ENCODE measurements at places on chromosomes 4 and X.
A peak's percentile ranks its signal among the peaks of the same experiment; 100 is the strongest.

DNA sequence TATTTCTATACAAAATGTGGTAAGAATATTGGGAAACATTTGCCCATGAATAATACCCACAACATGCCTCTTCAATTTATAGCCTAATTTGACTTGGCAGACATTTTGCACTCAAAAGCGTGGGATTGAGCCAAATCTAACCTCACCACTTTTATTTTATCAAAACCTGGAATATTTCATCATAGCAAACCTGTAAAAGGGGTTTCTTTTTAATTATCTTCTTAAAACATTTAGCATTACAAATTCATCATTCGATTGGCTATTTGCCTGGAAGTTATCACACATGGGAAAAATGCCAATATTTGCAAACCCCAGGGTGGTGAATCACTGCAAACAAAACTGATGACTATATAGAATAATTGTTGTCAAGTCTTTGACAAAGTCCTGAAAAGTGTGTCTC, 56.2 kb downstream of the VCX3B start:
- DNase-seq: no peak

DNA sequence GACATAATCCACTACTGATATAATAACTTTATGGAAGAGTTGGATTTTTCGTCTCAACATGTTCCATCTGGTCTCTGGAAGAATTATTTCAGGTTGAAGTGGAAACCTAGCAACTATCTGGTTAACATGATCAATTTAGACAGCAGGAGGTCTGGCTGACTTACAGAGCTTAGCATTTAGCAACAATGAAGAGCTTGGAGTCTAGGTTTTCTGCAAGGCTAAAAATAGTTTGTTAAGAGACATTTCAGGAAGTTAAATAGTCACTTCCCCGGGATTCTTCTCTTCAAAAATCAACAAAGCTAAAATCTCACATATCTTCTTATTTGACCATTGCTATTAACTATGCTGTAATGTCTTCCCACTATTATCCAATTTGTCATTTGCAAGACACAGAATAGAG, 418.6 kb upstream of the DIPK2B start:
- no peak for DNase-seq

GRCh38 chr4:186131935-186132334, 27.4 kb downstream of the FAM149A start:
- no peak for DNase-seq

DNA sequence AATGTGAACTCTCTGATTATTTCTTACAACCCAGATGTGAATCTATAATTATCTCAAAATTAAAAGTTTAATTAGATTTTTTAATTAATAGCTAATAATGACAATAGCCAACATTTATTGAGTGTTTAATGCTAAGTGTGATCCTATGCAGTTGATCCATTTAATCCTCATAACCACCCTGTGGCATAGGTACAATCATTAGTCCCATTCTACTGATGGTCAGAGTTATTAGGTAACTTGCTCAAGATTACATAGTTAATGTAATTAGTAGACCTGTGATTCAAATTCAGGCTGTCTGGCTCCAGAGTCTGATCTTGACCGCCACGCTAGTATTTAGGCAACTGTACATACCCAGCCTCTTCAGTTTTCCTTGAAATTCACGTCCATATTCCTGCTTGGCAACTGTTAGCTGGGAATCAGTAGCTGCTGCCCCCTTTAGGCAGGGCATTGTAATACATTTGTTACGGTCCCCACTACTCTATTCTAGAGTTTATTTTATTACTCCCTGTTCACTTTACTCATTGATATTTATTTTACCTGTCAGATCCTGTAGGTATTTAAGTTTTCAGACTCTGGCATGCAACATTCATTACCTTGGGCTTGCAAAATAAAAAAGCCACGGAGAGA, 20.6 kb upstream of the TEC start:
- DNase-seq: no peak

- DNase-seq: no peak
Measured at GRCh38 chr4:181249031-181249430, 994.2 kb upstream of the TENM3 start.

DNA sequence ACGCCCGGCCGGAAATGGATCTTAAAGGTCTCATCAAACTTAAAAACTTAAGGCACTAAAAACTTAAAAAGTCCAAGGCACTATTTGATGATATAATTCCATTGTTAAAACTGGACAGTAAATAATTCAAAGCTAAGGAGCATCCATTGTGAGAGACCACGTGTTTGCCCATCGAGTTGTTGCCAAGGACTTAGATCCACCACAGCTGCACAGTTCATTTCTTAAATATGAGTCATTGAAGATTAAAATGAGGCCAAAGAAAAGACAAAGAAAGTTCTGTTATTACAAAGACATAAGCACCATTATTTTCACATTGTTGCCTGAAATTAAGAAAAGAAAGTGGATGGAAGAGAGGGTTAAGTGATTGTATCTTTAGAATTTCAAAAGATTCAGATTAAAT, 411.5 kb upstream of the FTHL17 start:
- DNase-seq: no peak

GRCh38 chr4:138003248-138003647, 238.9 kb downstream of the SLC7A11 start:
- DNase-seq: no peak

GRCh38 chrX:77628294-77629025, 157.6 kb downstream of the ATRX start:
- DNase-seq: no peak

GRCh38 chr4:123893011-123893981, 496.7 kb downstream of the SPRY1 start:
- DNase-seq: no peak

- no peak for DNase-seq
Measured at GRCh38 chr4:1405254-1405635, 997 bp downstream of the NKX1-1 start.

GRCh38 chrX:110408949-110409588, 50.4 kb downstream of the RTL9 start:
- no peak for DNase-seq

GRCh38 chr4:152283801-152284470, 252.0 kb downstream of the FBXW7 start:
- no peak for DNase-seq

DNA sequence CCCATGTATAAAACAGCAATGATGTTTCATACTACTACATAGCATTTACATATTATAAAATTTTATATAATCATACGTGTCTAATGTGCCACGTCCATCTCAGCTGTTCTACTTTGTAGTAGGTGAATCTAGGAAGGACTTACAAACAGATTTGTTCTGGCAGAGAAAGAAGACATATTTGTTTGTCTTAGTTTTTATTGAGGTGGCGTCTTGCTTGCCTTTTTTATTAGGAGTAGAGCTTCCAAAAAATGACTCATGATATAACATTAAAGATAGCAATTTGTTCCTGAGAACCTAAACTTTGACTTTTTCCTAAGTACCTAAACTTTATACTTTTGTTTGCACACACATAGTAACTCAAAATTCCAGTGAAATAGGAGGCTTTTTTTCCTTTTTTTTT, 64.6 kb downstream of the CLDN22 start:
- no peak for DNase-seq

GRCh38 chr4:54945838-54946237, 179.6 kb downstream of the KDR start:
- DNase-seq: no peak

DNA sequence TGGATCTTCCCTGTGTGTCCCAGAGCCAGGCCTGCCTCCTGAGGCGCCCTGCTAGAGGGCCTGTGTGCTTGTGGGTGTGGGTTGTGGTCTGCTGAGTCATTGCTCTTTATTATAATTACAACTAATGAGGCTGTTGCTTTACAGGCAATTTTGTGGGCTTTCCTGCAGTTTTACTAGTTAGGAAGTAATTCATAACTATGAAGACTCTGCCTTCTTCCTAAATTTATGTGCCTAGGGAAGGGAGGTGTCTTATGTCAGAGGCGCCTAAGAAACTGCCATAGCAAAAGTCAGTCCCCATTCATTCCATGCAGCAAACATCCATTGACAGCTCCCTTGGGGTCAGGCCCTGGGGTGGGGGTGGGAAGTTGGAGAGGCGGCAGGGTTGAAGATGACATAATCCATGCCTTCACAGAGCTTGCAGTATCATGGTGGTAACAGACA, 359.2 kb downstream of the IDS start:
- no peak for DNase-seq

DNA sequence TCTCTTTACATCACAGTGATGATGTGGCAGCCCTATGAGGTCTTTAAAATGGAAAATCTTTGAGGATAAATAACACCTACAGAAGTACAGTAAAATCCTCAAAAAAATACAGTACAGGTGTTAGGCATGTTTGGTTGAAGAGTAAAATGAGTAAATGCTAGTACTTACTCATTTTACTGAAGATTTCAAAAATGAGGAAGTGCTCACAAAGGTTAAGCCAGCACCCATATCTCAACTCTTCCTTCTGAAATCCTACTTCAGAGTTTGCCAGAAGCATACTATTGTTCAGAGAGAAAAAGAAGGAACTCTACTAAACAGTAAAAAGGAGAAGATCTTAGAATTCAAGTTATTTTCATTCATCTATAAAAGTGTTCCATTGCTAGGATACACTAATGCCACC, 130.9 kb downstream of the CBR4 start:
- DNase-seq: no peak

GRCh38 chr4:117357437-117357836, 272.1 kb upstream of the TRAM1L1 start:
- DNase-seq: no peak

- no peak for DNase-seq
Measured at GRCh38 chr4:78748381-78748780, 27.8 kb upstream of the BMP2K start.

DNA sequence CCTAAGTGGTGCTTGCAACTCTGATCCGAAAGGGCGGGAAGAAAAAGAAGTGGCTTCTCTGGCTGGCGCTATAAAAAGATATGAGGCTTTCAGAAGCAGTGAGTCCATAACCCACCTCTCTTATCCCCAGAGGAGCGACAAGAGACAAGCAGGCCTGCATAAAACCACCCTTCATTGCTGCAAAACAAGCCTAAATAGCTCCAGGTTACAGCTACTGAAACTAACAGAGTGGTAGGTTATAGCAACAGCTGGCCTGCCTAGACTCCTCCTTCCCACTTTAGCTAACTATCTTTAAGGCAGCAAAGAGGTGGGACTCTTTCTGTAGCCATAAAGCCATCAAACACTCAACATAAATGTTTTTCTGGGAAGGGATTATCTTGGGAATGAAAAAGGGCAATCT, 245.0 kb upstream of the GPR101 start:
- no peak for DNase-seq

- no peak for DNase-seq
Measured at GRCh38 chr4:69600013-69600412, 39.4 kb downstream of the UGT2A2 start.

DNA sequence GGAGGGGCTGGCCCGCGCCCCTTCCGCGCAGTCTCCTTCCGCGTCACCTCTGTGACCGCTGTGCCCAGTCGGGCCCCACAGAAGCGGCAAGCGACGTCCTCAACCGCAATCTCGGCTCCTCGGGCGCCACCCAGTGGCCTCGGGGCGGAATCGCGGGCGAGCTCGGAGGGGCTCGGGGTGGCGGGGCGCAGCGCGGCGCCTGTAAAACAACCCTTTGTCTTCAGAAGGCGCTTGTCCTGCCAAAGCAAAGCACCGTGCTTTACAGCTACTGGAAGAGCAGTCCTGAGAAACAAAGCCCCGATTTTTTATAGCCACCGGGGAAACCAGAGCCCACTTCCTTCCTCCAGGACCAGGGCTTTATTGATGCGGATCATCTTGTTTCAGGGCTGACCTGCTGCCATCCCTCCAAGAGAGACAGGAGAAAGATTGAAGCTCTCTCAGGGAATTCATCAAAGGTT, 37.3 kb upstream of the CDKN2AIP start:
- DNase-seq: peak; percentile 94

- DNase-seq: no peak
Measured at GRCh38 chrX:1075156-1075555, 137.3 kb downstream of the CRLF2 start.

DNA sequence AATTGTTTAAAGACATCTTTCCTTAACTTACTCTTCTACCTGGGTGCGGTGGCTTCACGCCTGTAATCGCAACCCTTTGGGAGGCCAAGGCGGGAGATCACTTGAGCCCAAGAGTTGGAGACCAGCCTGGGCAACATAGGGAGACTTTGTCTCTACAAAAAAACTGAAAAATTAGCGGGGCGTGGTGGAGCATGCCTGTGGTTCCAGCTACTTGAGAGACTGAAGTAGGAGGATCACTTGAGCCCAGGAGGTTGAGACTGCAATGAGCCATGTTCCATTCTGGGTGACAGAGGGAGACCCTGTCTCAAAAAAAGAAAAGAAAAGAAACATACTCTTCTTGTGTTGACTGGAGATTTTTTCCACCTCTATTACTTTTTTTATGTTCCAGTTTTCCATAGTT, 181.9 kb downstream of the RAPGEF2 start:
- no peak for DNase-seq

DNA sequence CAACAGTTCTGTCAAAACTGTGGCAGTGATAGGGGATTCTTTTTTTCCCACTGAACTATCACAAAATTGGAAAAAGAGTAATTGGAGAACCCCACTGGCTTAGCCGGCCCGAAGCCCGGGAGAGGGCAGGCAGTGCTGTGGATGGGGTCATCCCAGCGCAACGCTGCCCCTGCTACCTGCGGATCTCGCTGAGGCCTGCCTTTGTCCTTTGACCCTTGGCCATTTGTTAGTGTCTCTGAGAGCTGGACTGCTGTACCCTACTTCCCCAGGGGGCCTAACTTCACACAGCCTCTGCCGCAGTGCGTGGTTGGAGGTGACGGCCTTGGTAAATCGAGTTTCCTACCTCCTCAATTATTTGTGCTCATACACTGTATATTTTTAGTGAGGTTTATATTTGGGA, 43.0 kb upstream of the MSANTD1 start:
- DNase-seq: no peak

DNA sequence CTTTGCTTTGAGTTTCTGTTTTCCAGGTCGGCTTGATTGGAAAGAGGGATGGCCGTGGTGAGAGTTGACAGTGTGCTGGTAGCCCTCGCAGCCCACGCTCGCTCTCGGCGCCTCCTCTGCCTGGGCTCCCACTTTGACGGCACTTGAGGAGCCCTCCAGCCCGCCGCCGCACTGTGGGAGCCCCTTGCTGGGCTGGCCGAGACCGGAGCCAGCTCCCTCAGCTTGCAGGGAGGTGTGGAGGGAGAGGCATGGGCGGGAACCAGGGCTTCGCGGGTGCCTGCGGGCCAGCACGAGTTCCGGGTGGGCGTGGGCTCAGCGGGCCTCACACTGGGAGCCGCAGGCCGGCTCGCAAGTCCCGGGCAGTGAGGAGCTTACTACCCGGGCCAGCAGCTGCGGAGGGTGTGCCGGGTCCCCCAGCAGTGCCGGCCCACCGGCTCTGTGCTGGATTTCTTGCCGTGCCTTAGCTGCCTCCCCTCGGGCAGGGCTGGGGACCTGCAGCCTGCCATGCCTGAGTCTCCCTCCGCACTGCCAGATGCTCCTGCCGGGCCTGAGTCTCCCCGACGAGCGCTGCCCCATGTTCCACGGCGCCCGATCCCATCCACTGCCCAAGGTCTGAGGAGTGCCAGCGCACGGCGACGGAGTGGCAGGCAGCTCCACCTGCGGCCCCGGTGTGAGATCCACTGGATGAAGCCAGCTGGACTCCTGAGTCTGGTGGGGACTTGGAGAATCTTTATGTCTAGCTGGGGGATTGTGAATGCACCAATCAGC, 166.4 kb upstream of the FAT1 start:
- peak; percentile 60 for DNase-seq

Data from esophagus muscularis mucosa (tissue), 4 donors.